ENCODE measurements at places on chromosomes 2 and 18.
A peak's percentile ranks its signal among the peaks of the same experiment; 100 is the strongest.

- DNase-seq: no peak
Observed at GRCh38 chr2:62363166-62363565, 142.8 kb downstream of the TMEM17 start.

GRCh38 chr2:99259465-99259864 lies 4.0 kb upstream of the LYG2 start:
- no peak for DNase-seq

- no peak for DNase-seq
Observed at GRCh38 chr2:196638765-196639164, 750 bp upstream of the CCDC150 start.

GRCh38 chr2:20622731-20623130 lies 28.2 kb downstream of the HS1BP3 start:
- no peak for DNase-seq

DNA sequence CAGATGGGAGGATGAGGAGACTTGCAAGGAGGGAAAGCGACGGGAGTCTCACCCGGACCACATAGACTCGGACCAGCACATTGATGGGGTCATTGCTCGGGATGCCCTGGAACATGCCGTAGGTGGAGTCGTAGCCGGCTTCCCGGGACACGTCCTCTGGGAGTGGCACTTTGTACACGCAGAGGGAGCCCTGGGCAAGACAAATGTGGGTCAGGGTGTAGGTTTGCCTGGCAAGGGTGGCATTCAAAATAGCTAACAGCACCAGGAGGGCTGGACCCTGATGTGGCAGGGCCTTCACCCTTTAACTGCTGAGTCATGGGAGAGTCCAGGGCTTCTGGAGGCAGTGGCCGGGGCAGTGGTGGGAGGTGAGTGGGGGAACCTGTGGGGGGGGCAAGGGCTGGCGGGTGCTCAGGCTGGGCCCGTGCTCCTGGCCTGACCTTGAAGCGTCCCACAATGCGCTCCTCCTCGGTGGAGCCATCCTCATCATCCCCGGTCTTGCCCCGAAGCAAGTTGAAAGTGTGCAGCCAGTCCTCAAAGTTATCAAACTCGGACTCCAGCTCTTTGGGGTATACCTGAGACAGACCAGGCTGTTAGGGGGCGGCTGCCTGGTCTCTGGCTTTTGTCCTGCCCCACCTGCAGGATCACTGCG lies 11.1 kb downstream of the OTOF start:
- no peak for DNase-seq

DNA sequence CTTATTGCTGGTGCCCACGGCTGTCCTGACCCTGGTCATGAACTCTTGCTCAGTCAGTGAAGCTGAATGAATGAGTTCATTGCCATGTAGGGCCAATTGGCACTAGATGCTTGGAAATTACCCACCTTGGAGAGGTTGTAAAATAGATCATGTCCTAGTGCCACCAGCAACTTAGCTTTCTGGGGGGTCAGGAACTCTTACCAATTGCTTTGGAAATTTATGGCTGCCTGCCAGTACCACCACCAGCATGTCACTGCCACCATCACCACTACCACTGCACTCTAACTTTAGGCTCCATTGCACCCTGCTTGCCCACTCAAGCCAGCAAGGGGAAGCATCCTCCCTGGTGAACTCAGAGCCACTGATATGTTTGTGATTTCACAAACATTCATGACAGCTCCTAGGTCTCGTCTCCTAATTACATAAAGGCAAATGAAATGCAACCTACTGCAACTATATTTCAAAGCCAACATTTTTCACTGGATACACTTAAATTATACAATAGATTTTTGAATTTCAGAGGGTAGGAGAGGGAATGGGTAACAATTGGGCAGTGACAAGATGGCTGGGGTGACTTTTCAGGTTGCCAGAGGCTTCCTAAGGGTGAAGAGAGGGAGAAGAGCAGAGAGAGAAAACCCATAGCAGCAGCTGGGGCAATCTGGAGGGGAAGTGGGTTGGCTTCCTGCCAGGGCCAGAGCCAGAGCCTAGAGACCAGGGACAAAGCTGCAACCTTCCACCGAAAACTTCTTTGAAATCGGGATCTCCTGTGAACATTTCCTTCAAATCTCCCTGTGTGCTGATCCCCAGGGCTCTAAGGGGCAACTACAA lies 3.5 kb upstream of the EMILIN1 start:
- peak; percentile 17 for DNase-seq

- DNase-seq: no peak
Observed at GRCh38 chr2:4346628-4347027, 643.3 kb downstream of the DCDC2C start.

DNA sequence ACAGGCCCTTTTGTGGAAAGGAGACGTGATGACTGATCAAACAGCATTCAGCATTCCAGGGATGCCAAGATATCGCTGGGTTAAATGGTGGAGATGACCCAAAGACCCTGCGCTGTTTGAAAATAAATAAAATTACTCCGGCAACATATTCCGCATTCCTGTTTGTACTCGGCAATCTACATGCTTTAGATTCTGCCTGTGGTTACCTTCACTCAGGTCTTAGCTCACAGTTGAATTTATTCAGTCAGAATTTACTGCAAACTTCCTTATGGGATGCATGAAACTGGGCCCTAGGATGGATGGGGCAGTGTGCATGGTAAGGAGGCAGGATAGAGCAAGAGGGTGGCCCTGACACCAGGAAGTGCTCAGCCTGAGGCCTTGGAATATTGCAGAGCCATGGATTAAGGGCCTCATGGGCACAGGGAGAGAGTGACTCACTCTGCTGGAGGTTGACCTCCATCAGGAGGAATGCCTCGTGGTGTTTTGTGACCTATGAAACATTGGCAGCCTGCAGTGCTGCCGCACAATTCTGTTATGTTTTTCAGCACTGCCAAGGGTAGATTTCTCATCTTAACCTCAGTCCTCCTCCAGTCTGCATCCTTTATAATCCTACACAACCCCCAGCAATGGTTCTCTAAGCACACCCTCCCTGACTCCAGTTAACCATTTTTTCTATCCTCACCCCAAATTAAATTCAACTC lies 321.4 kb downstream of the IRS1 start:
- no peak for DNase-seq

GRCh38 chr2:183079139-183079775 lies 710 bp downstream of the DUSP19 start:
- DNase-seq: no peak

DNA sequence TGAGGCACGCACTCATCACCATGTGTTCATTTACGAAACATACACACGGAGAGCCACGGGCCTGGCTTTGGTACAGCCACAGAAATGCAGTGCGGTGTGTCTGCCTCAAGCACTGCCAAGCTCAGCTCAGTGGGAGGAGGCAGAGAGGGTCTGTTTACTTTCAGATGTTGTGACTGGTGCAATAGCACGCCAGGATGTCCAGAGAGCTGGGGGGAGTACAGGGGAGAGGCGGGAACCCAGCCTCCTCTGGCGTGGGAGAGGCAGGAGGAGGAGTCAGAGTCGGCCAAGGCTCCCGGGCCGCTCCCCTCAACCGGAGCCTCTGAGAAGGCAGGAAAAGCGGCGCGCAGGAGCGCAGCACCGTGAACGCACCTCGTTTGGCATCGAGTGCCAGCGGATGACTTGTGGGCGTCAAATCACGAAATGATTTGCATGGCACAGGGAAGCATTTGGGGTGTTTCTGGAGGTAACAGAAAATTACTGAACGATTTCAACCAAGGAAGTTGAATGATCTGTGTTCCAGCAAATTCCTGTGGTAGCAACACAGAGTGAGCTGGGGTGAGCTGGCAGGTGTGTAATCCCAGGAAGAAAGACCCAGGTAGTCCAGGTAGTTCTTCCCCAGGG lies 143.0 kb downstream of the ZNF516 start:
- peak; percentile 62 for DNase-seq
